Stimulated activated CD8-positive, alpha-beta memory T cell treated with anti-CD3 and anti-CD28 coated beads, Interleukin-4, amount 100 ng/mL, for 48 hours (primary cell): ENCODE measurements at places on chromosomes 2 and 18.

DNA sequence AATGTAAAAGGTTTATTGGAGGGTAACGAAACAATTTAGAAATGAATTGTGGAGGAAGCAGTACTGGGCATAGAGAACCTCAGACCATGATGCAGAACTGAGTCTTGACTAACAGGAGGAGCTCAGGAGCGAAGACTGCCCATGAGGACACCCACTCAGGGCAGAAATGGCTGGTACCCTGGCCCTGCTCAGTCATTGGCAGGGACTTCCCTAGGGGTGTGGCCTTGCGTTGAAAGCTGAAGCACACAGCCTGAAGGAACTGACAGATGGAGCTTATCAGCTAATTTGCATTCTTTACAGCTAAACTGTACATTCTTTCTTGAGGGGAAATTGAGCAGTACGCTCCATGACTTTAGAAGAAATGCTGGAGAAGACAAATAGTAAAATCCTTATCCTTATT, 57.1 kb downstream of the PDK1 start:
- no peak for DNase-seq

DNA sequence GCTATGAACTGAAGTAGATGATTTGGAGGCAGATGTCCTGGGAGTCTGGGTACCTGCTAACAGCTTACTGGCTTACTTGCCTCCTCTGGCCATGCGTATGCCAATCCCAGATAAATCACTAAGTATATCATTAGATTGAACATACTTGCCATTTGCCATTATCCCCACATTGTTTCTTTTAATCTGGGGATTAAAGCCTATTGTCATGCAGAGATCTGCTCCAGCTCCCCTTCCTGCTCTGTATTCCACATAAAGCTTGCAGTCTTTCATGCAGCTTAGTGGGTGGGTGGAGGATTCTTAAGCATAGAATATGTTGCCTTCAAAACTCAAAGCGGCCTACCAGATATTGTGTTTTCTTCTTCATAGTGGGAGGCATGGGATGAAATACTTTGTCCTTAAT, 311.8 kb upstream of the MMADHC start:
- no peak for DNase-seq

DNA sequence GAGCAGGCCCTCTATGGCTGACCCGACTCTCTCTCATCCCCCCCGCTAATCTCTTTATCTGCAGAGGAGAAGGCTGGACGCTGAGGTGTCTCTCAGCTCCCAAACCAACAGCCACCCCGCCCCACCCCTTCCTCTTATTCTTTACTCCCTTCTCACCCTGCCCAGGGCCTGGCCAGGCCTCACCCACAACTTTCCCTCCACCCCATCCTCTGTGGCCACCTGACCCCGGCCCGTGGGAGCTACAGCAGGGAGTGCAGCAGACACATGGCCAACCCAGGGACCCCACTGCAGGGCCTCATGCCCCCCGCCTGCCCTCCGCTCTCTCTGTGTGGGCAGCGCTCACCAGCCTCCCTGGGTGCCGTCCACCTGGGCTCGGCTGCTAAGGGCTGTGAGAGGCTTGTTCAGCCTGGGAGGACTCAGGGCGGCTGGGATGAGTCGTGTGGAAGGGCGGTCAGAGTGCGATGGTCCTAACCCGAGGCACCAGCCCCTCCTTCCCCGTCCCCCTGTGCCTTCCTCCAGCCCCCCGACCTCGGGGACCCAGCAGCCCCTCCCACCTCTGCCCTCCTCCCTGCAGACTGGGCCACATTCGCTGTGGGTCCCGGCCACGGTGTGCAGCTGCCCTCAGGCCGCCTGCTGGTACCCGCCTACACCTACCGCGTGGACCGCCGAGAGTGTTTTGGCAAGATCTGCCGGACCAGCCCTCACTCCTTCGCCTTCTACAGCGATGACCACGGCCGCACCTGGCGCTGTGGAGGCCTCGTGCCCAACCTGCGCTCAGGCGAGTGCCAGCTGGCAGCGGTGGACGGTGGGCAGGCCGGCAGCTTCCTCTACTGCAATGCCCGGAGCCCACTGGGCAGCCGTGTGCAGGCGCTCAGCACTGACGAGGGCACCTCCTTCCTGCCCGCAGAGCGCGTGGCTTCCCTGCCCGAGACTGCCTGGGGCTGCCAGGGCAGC, 6.8 kb downstream of the NEU4 start:
- DNase-seq = no peak

GRCh38 chr2:233794128-233794658, 16.1 kb downstream of the MROH2A start:
- no peak for DNase-seq

GRCh38 chr2:119438726-119439284, 7.2 kb downstream of the TMEM37 start:
- DNase-seq = no peak

- no peak for DNase-seq
Measured at GRCh38 chr18:51234117-51235008, 36.9 kb upstream of the MEX3C start.

DNA sequence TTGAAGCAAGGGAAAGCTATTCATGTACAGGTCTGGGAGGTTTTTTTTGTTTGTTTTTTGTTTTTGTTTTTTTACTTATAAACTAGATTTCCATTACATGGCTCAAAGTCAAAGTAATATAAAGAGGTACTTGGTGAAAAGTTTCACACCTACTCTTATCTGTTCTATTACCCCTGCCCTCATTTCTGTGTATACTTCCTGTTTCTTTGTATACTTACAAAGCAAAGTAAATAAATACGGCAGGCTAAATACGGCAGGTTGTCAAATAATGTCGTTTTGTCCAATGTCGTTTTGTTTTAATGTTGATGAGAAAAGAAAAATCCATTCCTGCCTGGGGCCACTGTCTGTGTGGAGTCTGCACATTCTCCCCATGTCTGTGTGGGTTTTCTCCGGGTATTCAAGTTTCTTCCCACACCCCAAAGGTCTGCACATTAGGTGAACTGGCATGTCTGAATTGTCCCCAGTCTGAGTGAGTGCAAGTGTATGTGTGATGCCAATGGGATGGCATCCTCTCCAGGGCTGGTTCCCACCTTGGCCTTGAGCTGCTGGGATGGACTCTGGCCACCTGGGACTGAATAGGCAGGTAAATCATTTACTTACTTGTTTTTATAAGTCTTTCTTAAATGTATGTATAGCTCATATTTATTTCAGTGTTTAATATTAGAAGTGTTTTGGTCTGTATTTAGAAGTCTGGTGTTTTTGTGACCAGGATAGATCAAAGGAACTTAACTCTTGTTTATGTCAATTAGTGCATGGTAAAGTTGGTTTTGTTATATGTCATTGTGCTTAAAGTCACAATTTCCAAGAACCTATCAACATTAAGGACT, 13.4 kb downstream of the STAMBP start:
- DNase-seq = no peak

DNA sequence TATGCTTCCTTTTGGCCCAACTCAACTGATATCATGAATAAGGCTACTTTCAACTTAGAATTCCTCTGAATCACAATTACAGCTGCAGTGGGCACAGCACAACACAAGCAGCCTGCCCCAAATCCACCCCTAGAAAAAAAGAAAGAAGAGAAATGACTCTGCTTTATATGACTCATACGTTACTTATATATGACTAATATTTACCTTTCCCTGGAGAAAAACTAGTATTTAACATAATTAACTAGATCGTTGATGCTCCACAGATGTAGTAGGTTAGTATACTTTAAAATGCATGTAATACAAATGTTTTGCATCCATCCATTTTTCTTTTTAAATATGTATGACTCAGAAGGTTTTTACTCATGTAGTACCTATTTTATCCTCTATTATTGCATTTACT, 133.3 kb upstream of the UNC80 start:
- DNase-seq = no peak

GRCh38 chr18:67432806-67433205, 83.7 kb downstream of the DSEL start:
- no peak for DNase-seq

GRCh38 chr2:127810156-127810618, 784 bp downstream of the WDR33 start:
- no peak for DNase-seq

DNA sequence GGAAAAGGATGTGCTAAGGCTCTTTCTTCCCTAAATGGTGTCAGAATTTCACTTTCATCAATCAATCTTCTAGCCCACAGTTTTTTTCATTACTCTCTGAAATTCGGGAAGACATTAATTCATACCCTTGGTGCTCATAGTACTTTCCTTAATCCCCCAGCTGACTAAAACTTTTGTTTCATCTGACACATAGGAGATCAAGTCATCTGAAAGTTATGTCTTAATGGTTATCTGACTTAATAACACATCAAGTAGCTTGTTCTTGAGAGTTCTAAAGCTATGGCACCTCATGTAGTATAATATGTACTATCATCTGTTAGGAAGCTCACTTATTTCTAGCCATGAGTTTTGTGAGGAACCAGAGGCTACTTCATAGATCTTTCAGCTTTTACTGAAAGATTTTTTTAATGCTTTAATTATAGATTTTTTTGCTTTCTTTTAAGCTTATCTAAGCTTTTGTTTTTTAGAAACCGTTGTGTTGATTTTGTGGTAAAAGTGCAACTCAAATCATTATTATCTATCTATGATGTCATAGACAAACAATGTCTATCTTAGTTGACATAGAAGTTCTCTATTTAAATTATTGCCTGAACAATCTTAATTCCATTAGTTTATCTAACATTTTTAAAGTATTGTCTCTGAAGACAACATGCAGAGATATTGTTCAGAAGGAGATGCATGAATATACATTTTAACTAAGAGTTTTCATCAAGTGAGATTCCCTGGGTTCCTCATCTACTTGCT, 93.6 kb upstream of the UBXN4 start:
- DNase-seq = no peak

GRCh38 chr18:71027531-71027930, 738.7 kb downstream of the SOCS6 start:
- no peak for DNase-seq

DNA sequence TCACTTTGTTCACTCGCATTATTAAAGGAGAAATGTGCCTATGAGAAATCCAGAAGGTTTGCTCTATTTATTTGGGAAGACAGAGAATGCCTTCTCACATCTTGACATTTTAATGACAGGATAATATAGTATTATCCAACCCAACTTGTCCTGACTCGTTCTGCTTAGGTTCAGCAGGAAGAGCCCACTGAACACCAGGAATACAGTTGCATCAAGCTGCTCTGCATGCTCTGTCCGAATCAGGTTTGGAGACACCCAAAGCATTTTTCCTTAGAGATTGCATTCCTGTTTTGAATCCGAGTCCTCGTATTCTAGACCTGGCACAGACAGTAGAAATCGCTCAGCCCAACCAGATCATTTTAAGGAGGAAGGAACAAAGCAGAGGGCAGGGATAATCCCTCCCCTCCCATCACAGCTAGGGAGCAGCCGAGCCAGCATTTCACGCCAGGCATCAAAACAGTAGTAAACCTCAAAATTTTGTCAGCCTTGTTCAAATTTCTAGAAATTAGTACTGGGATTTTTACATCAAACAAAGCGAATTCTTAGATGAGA, 837.4 kb upstream of the ID2 start:
- no peak for DNase-seq

GRCh38 chr2:144114760-144115159, 405.2 kb downstream of the ZEB2 start:
- no peak for DNase-seq

- DNase-seq = no peak
Measured at GRCh38 chr2:59389240-59389639, 1148.1 kb upstream of the FANCL start.

GRCh38 chr18:32553640-32554365, 83.1 kb upstream of the GAREM1 start:
- no peak for DNase-seq

DNA sequence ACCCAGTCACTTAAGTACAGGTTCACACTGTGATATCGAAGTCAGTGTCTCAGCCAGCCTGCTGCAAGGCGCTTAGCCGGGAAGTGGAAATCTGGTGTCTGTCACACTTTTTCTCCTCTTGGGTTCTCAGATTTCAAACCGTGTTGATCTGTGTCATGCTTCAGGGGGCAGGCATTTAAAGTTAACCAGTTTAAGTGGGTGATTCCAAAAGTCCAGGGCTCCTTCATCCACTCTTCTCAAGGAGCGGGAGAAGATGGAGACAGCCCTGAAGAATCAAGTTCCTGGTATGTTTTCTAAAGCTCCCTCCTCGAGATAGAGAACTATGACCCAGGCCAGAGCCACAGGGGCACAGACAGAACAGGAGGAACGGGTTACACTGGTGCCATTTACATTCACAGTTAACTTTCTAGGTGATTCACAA, 331.7 kb downstream of the GBX2 start:
- no peak for DNase-seq

DNA sequence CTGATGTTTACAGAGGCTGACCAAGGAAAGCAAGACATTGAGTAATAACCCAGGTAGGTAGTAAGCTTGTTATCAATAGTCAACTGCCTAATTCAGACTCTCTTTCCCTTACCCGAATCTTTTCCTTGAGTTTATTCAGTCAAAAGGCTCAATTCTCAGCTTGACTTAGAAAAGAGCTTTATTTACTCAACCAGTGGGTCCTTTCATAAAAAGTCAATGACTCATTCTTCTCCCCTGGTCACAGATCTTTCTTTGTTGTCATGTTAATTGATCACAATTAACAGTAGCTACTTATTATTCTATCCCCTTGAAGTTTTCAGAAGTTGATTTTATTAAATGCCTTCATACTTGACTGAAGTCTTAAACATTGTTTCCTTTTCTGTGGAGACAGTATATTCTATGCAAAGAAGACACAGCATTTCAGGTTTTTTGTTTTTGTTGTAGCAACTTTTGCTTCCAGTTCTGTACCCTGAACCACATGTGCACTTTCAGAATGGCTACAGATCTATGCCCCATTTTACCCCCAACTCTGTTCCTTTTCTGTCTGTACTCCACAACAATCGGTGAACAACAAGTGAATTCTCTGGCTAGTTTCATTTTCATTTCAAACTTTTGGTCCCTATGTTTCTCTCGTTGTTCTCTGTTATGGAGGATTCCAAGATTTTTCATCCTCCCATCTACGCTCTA, 428.3 kb downstream of the NCKAP5 start:
- DNase-seq = no peak

DNA sequence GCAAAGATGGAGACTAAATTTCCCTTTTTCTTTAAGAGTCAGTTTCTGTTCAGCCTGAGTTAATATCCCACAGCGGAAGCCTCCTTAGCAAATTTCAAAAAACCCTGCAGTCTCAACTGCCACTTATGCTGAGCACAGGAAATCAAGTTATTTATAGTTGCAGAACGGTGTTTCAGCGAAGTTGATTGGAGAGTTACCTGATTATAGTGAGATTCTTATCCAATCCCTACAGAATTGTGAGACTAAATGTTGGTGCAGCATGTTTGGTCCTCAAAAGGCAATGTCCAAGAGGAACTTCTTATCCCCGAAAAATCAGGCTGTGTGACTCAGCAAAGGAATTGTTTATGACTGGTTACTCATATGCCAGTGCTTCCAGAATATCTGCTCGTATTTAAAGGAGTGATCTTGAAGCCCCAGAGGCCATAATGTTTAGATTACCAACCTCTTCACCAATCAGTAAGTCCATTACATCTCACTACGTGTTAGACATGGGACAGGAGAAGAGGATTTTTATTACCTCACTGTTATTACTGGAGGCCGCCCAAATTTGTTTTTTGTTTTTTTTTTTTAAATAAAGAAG, 67.9 kb downstream of the LRRFIP1 start:
- no peak for DNase-seq
